ENCODE measurements at places on chromosomes 7 and 10.

DNA sequence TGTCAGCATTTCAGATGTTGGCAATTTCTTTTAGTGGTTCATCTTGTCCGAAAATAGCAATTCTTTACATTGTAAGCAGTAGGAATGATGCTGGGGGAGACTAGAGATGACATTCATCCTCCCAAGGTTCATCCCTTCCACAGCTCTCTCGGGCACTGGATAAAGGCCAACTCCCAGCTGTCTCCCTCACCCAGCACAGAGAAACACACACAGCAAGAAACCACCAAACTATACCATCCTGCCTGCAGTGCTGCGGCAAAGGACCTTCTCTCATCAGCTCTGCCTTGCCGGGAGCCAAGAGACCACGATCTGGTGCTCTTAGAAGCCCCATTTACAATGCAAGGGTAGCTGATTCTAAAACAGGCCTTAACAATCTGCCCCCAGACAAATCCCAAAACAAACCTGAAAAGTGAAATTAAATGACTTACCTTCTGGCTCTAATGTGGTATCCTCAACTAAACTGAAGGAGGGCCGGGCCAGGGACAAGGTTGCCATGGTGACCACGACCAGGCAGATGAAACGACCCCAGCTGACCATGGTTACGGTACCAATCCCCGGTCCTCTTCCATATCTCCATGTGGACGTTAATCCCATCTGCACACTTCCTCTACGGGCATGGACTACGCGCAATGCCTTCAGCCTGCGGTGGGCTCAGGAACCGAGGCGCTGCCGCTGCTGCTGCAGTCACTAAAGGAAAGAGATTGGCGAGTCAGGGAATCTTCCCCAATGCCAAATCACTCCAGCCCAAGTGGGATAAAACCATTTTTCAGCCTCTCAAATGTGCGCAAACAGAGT, 4.8 kb downstream of the FGFR2 start:
- no peak for DNase-seq

DNA sequence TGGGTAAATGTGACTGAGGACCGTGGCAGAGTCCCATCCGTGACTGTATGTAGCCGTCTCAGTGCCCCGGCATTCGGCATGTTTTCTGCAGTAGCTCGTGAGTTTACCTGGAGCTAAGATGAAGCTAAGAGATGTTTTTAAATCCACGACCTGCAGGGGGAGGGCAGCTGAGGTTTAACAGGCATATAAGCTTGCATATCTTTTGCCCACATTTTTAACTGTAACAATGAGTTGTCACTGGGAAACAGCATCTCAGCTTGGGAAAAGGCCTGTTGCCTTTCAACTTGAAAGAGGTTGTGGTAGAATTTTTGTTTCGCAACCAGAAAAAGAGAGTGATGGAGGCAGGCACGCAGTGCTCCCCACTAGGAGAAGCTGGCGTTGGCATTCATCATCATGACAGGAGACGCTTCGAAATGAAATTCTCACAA, 77.7 kb downstream of the CELF2 start:
- no peak for DNase-seq

DNA sequence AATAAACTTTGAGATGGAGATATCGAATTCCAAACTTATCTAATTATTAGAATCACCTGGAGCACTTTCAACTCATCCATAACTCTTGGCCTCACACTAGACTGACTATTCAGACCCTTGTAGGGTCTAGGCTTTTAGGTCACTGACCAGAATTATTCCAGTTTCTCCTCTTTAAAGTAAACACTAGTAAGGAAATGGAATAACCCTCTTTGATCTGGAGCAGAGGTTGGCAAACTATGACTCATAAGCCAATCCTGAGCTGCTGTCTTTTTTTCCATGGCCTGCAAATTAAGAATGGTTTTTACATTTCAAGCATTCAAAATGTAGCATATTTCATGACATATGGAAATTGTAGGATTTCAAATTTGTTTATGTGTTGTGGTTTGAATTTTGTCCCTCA, 1601.9 kb downstream of the REEP3 start:
- no peak for DNase-seq

DNA sequence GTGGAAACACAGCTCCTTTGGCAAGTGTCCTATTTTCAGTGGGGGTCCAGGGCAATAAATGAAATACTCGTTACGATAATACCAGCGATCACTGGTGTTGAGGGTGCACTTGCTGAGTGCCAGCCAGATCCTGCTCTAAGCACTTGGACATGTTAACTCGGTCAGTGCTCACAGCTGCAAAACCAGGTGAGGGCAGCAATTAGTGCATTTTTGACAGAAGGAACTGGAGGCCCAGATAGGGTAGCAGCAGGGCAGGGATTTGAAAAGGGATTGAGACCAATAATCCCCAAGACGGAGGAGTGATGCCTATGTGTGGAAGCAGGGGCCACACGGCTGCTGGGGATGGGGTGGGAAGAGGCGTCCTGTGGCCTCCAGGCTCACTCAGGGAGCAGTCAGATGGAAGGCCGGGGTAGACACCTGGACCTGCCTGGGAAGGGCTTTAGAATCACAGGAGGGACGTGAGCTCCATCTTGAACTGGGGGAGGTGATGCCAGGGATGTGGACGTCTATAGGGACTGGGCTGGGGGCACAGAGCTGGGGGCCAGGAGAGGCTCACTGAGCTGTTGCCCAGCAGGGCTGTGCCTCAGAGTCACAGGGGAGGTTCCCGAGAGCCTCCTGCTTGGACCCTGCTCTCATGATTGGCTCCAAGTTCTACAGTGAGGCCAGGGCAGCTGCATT, 14.3 kb downstream of the PTPRE start:
- DNase-seq, result no peak

DNA sequence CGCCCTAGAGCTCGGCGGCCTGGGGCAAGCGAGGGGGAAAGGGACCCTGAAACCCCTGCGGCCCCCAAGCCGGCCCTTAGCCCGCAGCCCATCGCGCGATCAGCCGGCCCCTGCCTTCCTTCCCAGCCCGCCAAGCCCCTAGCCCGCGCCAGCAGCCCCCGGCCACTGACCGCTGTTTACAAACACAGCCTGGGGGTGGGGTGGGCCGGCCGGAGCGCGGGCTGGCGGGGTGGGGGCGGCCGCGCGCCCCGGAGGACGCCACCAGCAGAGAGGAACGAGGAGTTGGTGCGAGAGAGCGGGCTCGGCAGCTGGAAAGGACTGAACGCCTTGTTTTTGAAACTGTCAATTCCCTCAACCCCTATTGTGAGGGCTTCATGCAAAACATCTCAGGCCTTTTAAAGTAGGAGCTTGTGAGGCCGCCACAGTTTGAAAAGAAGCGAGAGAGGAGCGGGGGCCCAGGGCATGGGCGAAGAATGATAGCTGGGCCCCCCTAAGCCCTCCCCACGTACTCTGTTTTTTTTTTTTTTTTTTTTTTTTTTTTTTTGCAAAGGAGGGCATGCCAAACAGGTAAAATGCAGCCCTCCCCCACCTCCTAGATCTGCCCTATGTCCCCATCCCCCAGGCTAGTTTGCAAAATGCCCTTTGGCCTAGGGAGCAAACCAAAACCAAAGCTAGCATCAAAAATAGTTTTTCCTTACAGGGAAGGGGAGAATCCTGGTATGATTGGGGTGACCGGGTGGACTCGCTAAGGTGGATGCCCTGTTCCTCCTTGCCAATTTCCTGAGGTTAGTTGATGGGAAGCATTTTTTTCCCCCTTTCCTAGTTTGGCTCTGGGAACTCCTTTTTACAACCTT, 15.0 kb downstream of the SKIDA1 start:
- DNase-seq, result no peak

DNA sequence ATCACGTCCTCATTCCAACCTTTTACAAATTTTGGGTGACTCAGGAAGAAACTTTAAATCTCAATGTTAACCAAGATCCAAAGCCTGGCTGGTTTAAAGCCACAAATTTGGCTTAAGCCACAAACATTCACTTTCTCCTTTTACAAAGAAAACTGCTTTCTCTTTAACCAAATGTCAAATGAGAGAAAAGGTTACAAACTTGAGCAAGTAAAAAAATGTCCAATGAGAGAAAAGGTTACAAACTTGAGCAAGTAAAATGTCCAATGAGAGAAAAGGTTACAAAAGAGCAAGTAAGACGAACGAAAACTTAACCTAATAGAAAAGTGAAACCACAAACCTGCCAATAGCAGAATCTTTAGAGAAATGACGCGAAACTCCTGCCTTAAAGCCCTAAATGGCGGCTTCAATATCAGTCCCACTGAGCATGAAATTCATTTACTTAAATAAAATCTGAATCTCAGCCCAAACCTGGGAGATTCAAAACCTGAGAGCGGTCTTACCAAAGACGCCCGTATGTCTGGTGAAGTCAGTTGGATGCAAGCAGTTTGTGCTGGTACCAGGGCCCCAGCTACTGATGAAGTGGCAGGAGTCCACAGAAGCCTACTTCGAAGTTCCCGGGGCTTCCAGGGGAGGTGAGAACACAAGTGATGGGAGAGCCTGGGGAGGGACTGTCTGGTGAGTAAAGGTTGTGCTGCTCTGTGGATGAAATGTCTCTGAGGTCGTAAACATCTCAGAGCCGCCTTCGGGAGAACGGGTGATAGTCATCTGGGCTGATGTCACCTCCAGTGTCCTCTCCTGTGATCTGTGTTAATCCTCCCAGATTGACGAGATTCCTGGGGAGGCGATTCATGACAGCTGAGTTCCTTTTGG, 74.6 kb downstream of the PAXIP1 start:
- DNase-seq, result no peak

GRCh38 chr10:78299851-78300468, 266.3 kb downstream of the RPS24 start:
- DNase-seq, result no peak

GRCh38 chr10:60073781-60074656, 167.7 kb upstream of the CCDC6 start:
- no peak for DNase-seq

GRCh38 chr7:92766461-92767003, 69.8 kb downstream of the CDK6 start:
- no peak for DNase-seq

- no peak for DNase-seq
Measured at GRCh38 chr7:44112231-44112996, 8.3 kb downstream of the AEBP1 start.

- DNase-seq, result no peak
Measured at GRCh38 chr10:69685426-69685801, 55.4 kb downstream of the FAM241B start.

GRCh38 chr7:87926581-87927461, 7.2 kb upstream of the ADAM22 start:
- DNase-seq, result peak; percentile 49

DNA sequence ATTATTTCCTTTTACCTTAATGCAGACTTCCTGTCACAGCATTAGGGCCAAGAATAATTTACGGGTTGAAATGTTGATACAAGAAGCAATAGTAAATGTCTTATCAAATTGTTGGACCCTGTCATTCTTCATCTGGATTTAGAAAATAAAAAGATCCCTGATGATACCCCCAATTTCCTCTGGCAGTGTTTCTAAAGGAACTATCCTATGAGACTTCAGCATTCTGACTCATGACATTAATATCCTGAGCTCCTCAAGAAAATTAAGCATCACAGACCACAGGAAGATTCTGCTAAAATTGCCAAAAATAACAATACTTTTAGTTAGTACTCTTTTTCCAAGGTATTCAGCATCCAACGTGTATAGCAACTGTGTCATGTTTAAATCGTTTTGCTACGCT, 490.5 kb upstream of the ANKRD30A start:
- DNase-seq, result no peak

DNA sequence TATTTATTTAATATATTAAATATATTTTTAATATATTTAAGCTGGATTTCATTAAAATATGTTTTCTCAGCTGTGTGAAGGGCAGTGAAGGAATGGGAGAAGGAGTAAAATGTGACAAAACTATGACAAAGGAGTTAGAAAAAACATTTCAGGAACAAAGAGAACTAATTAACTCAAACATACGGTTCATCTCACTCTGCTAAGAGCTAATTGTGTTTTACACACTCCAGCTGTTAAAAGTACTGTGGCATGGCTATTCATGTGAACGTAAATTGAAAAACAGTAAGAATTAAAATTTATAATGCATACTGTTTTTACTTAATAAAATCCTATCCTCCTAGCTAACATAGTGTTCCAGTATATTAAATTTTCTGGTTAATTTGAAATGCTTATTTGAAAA, 262.5 kb upstream of the GNAI1 start:
- no peak for DNase-seq

Measured in NT2/D1 (cell line).